Activated CD4-positive, alpha-beta memory T cell treated with anti-CD3 and anti-CD28 coated beads for 36 hours (primary cell): ENCODE measurements at places on chromosomes 1 and 21. TPM values are rescaled to one million over a fixed set of nuclear protein-coding genes. Genes with fewer than 3 reads are reported as not detected.

The KLHL21 gene
- 18.1 TPM for total RNA-seq

The BEND5 gene
- total RNA-seq = 2.5 TPM

The PTCH2 gene
- total RNA-seq = 0.61 TPM

The TMEM222 gene
- total RNA-seq = 24.6 TPM
